Cortex of kidney (tissue), 1 donor: ENCODE measurements at places on chromosomes 12 and 14.

GRCh38 chr12:79019672-79020071 is 155.1 kb downstream of the SYT1 start:
- DNase-seq = no peak

GRCh38 chr14:70289138-70289537 is 70.3 kb downstream of the COX16 start:
- DNase-seq = no peak

DNA sequence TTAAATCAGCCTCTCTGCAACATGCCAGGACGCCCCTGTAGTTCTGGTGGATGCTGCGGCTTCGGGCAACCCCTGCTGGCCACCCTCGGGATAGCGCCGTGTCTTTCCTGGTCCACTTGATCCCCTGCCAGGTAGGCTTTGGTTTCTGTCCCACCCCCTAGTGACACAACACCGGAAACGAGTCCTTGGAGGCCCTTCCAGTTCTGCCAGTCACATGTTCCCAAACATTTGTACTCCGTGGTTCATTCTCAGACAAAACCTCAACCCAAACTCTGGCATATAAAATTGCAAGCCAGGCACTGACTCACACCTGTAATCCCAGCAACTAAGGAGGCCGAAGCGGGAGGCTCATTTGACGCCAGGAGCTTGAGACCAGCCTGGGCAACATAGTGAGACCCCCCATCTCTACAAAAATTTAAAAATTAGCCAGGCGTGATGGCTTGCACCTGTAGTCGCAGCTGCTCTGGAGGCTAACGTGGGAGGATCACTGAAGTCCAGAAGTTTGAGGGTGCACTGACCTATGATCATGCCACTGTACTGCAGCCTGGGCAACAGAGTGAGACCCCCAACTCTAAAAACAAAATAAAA is 37.0 kb downstream of the RASAL1 start:
- no peak for DNase-seq

GRCh38 chr12:82660541-82661325 is 26.0 kb upstream of the TMTC2 start:
- no peak for DNase-seq

- no peak for DNase-seq
These were observed 227.5 kb downstream of the SSPN start for GRCh38 chr12:26422839-26423398.

GRCh38 chr12:124301084-124301654 is 6.3 kb downstream of the RFLNA start:
- DNase-seq = no peak

- no peak for DNase-seq
These were observed 6.0 kb upstream of the VAMP1 start for GRCh38 chr12:6476489-6476888.

- DNase-seq = no peak
These were observed 110.1 kb upstream of the TMEM132D start for GRCh38 chr12:130013771-130014484.

DNA sequence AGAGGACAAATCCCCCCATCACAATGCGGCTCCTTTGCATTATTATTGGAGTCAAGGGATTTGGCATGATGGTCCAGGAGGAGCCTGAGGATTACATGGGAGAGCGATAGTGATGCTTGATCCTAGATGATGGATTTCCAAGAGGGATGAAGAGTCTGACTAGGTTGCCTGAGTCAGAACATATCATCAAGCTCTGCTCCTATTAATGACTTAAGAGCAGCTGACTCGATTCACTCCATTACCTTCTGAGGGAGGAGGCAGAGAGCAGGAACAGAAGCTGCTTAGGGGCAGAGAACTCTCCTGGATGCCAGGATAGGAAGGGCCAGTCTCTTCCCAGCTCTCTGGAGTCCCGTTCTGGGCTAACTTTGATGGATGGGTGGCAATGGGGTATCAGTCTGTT is 54.0 kb upstream of the CISTR start:
- no peak for DNase-seq

- DNase-seq = no peak
These were observed 71.1 kb upstream of the RASSF8 start for GRCh38 chr12:25887367-25887766.

DNA sequence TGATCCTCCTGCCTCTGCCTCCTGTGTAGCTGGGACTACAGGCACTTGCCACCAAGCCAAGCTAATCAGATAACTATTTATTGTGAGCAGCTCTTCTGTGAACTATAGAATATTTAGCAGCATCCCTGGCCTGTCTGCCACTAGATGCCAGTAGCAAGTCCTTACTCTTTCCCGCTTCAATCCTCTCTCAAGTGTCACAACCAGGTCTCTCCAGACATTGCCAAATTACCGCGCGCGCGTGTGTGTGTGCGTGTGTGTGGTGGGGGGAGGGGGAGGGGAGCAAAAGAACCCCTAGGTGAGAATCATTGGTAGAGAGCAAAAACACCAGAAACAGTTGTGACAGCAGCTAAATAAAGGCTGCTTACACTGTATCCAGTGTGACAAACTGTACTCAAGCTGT is 49.9 kb downstream of the PPP2R5E start:
- no peak for DNase-seq
